RPMI8226 (cell line): ENCODE measurements at places on chromosomes 6 and 20.

- peak; percentile 58 for DNase-seq
Measured at GRCh38 chr6:7236306-7237209, 76.4 kb downstream of the SSR1 start.

DNA sequence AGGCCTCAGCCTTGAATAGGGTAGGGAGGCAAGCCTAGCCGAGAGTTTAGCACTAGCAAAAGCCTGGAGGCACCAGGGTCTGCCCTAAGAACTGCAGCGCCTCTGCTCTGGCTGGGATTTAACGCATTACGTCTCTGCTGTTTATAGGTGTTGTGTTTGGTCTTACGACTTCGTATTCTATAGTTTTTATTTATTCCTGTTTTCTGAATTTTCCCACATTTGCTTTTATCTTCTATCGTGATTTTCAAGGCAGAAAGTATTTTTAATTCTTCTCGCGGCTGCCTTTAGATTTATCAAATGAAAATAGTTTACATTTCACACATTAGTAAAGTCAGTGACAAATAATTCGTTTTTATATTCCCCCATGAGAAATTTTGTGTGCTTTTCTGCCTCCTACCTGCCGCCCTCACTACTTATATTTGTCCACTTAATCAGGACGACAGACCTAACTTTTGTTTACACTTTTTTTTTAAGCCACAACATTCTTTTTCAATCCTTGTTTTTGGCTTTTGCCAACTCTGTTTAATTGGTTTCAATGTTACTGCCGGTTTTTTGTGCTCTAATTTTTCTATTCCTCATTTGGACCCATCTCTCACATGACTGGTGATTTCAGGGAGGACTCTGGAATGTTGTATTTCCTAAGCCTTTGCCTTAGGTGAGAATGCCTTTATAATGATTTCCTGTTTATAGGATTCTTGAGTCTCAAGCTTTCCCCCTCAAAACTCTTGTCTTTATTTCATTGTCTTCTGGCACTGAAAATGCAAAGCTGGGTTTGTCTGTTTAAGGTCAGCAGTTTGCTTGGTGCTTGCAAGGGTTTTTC, 1.3 kb upstream of the LZTS3 start:
- no peak for DNase-seq

DNA sequence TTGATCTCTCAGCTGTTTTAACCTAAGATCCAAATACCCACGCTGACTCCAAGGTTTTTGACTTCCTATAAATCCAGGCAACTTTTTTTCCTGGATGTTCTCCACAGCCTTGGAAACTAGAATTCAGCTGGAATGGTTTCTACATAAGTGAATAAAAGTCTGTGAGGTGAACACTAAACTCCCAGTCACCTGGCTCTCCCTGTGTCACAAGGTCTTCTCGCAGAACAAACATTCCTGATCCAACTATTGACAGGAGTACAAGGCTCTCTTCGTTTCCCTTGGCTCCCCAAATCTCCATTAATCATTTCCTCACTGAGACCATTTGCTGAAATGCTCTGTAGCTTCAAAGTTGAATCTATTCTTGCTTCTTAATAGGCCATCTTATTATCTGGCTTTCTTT, 265.7 kb downstream of the ADGRG6 start:
- no peak for DNase-seq

- DNase-seq, result peak; percentile 63
Measured at GRCh38 chr6:45606831-45607400, 229.2 kb upstream of the SUPT3H start.

DNA sequence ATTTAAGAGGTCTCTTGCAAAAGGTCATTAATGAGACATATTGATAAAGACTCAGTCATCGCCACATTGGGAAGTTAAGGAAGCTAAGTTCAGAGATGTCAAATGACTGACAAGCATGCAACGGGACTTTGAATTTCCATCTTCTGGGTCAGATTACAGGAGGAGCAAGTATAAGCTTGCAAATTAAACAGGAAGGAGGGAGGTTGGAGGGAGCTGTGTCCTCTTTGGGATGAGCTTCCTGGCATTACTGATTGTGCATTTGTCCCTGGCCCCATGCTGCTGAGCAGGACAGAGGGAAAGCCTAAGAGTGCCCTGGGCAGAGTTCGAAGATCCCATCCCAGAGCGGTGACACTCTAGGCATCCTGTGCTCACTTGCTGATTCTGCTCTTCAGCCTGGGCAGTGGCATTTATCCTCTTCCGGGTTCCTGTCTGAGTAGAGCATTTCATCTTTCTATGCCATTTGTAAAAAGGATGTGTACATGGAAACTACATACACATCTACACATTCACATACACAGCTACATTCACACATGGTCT, 40.5 kb downstream of the SLC22A1 start:
- DNase-seq, result no peak

- no peak for DNase-seq
Measured at GRCh38 chr6:22807818-22808217, 238.5 kb downstream of the HDGFL1 start.

DNA sequence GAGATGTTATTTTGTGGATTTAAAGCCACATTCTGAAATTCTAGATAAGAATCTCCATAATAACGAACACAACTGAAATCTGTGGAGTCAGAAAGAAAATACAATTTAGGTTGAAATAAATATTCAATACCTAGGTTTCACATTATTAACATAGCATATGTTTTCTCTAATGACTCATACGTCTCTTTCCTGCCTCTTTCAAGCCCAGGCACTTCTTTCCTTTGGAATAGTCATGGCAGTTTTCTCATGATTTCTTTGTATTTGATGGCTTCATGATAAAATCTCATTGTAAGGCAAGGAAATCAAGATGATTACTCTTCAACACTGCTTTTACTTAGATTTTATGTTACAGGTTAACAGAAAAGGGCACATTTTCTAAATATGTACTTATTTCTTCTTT, 803.7 kb downstream of the PHF3 start:
- DNase-seq, result no peak

GRCh38 chr20:32538526-32538939, 46.6 kb downstream of the NOL4L start:
- DNase-seq, result no peak

DNA sequence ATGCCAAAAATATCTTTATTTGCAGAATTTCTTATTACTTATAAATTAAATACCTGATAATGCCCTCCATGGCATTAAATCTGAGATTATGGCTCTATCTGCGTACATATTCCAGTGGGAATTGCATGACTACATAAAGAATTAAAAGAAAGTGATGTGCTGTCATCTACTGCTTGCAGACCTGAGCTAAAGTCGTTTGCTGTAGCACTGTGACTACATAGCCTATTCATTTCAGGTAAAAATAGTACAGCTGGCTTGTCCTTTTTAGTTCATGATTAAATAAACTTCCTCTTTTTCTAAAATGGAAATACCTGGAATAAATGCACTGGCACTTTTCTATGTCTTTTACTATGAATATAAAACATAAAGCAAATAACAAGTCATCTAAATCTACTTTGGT, 78.1 kb downstream of the CGA start:
- DNase-seq, result no peak

DNA sequence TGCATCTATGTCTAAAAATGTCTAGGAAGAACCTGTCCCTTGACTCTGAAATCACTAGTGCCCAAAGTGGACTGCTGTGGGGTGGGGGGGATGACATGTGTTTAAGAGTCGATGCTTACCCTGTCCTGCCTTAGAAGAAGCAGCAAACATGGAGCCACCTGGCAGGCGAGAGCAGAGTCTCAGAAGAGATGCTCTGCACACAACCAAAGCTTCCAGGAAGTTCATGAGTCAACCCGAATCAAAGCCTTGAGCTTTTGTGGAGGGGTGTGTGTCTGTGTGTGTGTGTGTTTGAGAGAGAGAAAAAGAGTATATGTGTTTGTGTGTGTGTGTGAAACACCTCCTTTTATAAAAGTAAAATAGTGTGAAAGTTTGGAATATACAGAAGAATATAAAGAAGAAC, 269.9 kb downstream of the ALDH8A1 start:
- DNase-seq, result no peak

- DNase-seq, result peak; percentile 35
Measured at GRCh38 chr20:62482146-62482809, 6.5 kb upstream of the GATA5 start.

DNA sequence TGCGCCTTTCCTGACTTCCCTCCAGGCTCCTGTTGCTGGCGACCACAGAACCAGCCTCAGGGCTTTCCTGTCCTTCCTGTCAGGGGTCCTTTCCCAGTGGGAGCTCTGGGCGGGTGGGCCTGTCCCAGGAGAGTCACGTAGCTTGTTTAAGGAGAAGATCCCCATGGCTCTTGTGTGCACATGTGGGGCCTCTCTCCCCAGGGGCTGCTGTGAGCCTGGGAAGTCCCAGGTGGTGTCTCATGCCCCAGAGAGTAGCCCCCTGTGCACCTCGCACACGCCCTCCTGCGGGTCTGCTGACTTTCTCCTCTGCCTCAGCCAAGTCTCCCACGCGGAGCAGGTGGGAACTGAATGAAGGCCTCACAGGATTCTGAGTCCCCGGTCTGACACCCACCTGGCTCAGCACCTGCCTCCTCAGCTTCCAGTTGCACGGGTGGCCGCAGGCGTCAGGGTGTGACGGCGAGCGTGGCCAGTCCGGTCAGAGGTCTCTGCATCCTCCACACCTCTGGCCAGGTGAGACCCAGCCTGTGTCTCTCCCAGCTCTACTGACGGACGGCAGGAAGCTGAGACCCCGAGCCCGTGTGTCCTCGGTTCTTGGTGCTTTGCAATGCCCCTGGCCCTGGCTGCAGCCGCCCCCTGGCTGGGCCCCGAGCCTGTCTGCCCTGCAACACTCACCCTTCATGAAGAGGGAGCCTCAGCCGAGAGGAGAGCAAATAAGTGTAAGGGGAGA, 5.6 kb upstream of the NKAIN4 start:
- DNase-seq, result no peak

GRCh38 chr20:19761326-19761725, 3.3 kb downstream of the RIN2 start:
- DNase-seq, result no peak

GRCh38 chr6:129686941-129687627, 22.9 kb downstream of the ARHGAP18 start:
- DNase-seq, result peak; percentile 72
